ENCODE measurements at places on chromosomes 2 and 18.

GRCh38 chr2:143582046-143582747 is 453.0 kb downstream of the ARHGAP15 start:
- peak; percentile 25 for DNase-seq

DNA sequence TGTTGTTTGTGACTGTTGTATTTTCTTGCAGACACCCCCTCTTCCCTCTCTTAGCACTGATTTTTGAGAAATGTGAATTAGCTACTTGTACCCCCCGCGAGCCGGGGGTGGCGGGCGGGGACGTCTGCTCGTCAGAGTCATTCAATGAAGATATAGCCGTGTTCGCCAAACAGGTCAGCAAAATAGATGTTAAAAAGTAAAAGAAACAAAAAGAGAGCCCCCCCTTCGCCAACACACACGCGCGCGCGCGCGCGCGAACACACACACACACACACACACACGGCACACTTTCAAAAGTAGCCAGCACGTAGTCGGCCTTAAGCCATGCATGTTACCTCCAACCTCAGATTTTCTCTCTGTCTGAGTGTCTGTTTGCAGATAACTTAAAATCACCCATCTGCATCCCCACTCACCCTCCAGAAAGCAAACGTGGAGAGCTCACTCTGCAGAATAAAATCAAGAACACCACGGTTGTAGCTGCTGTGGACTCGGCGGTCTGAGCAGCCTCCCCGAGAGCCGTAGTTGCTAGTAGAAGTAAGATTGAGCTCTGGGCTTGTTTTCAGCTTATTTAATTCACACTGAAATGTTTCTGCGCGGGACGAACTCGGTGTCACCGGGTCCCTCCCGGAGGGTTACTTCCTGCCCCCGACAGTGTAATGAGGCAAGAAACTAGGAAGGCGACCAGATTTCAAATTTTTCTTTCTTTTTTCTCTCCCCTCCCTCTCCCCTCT is 5.1 kb downstream of the MEIS1 start:
- DNase-seq = no peak

DNA sequence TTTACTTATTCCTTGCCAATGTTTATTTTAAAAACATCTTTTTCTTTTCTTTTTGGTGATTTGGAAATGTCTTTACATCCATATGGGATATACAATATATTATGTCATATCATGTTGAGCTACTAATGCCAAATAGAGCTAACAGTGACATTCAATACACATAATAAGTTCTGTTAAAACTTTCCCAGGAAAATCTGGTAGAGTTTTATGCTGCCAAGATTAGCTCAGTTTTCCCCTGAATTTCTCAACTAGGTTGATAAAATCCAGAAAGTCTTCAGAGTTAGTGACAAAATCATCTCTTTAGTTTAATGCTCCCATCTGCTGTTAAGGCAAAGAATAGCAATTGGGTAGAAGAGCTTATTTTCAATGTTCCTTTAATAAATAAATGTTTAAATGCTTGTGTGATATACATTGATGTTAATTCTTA is 9.9 kb downstream of the COL3A1 start:
- DNase-seq = peak; percentile 62

GRCh38 chr18:13422541-13423147 is 204.1 kb downstream of the LDLRAD4 start:
- no peak for DNase-seq

DNA sequence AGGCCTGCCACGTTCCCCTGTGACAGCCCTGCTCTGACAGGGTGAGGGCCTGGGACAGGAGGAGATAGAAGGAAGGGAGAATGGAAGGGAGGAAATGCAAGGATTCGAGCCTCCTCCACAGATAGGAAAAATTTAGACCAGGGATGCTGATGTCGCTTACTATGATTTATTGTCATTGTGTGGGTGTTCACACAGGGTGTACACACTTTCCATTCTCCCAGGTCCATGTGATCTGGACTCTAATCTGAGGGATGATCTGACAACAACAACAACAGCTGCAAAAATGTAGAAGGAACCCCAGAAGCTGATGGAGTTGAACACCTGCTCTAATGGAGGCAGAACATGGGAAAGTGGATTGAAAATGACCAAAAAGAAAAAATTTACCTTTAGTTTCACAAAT is 231.7 kb upstream of the TNP1 start:
- DNase-seq = no peak

DNA sequence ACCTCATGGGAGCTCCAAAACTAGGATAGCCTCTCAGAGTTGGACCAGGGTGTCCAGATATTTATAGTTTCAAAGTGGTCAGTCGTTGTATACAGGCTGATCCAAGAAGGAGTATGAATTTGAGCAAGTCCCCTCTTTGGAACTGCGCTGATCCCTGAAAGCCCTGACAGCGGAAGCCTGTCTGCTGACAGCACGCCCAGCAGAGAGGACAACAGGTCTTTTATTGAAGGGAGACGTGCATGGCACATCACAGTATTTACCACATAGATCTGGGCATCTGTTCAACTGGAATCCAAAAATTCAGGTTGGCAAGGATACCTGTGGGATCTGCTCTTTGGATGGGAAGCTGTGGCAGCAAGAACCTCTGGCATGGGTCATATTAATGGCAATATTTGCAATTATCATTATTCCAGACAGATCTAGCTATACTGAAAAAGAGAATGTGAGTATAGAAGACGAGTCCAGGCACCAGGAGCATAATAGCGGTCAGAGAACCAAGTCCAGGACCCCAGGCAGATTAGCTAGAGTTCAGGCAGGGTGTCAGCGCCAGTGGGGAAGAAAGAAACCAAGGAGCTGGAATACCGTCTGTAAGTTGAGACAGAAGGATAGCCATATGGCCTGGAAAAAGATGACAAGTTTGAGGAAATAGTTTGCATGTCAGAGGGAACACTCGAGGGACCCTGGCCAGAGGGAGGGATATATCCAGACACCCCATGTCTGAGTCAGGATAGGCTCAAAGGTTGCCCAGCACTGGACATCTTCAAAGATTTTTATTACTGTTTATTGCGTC is 260.4 kb upstream of the FANCL start:
- DNase-seq = no peak

DNA sequence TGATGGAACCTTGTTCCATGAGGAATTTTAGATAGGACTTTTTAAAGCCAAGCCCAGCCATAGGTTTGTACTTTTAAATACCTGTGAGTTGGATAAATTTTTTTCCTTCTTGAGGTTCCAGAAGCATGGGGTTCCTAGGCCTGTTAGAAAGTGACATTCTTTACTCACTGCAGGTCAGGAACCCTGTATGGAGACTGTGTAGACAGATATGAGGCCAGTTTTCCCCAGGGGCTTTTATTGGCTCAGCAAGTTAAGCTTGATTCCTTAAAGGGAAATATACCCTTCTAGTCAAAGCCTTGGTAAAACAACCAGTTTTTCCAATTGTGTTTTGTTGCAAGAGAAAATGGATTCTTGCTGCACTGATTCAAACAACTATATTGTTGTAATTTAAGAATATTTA is 38.4 kb upstream of the GMCL1 start:
- no peak for DNase-seq

DNA sequence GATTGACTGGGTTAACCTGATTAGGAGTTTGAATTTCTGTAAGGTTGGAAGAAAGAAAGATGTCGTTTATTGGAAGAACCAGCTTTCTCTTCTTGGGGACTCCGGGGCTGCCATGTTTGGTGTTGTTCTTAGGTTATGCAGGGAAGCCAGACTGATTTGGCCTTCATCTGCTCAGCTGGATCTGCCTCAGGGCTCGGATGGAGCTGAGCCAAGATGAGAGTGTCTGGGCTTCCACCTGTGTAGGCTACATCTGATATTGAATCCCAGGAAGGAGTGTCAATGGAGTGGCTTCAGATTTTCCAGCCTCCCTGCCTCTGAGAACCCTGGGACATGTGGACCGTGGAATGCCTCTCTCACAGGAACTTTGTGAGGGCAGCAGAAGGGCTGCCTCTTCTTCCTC is 126.1 kb downstream of the WDSUB1 start:
- no peak for DNase-seq

DNA sequence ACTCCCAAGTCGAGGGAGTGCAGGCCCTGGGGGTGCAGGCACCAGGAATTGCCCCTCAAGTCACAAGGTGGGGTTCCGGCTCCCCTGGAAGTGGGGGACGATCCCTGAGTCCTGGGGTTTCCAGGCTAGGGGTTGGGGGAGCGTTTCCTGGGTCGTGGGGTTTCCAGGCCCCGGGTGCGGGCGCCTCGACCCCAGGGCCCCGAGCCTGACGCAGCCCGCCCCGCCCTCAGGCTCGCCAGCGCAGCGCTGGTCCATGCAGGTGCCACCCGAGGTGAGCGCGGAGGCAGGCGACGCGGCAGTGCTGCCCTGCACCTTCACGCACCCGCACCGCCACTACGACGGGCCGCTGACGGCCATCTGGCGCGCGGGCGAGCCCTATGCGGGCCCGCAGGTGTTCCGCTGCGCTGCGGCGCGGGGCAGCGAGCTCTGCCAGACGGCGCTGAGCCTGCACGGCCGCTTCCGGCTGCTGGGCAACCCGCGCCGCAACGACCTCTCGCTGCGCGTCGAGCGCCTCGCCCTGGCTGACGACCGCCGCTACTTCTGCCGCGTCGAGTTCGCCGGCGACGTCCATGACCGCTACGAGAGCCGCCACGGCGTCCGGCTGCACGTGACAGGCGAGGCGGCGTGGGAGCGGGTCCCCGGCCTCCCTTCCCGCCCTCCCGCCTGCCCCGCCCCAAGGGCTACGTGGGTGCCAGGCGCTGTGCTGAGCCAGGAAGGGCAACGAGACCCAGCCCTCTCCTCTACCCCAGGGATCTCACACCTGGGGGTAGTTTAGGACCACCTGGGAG is 12.0 kb downstream of the SIGLEC15 start:
- peak; percentile 65 for DNase-seq

DNA sequence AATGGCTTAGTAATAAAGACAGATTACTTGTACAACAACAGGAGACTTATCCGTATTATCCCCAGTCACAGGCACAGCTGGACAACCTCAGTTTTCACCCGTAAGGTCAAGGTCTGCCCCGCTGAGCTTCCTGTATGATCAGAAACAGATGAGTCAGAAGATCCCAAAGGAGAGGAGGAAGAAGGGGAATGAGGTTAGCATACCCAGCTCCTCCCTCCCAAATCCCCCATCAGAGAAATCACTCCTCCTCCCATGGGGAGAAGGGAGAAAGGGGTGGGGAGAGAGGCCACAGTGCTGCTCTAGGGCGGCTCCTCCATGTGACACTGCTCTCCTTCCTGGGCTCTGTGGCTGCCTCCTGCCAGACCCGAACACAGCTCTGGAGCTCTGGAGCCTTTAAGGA is 53.8 kb upstream of the SPTBN1 start:
- DNase-seq = peak; percentile 26

GRCh38 chr18:43735570-43735969 is 458.3 kb upstream of the SYT4 start:
- DNase-seq = no peak

DNA sequence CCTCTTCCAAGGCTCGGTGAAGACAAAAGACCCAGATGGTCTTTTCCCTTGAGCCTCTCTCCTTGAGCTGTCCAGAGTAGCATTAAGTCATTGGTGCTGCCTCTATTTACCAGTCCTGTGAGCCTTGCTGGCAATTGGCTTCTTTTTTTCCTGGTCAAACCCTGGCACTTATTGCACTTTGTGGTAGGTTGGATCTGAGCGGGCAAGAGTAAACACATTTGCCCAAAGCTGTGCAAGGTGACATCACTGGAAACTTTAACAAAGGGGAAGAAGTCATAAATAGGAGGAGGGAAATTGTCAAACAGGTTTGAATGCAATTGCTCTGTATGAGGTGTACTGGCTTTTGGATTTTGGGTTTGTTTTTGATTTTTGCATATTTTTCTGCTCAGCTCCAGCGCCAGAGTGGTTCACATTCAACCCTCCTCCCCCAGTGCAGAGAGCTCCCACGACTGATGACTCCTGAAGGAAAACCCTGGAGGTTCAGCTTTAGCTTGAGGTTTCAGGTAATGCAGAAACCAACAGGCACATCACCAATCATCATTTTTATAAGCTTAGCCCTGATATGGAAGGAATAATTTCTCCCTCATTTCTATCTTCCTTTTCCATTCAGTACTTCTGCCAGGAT is 8.3 kb downstream of the KCNE4 start:
- DNase-seq = no peak

- no peak for DNase-seq
These were observed 98.0 kb downstream of the GBX2 start for GRCh38 chr2:236070236-236070635.

DNA sequence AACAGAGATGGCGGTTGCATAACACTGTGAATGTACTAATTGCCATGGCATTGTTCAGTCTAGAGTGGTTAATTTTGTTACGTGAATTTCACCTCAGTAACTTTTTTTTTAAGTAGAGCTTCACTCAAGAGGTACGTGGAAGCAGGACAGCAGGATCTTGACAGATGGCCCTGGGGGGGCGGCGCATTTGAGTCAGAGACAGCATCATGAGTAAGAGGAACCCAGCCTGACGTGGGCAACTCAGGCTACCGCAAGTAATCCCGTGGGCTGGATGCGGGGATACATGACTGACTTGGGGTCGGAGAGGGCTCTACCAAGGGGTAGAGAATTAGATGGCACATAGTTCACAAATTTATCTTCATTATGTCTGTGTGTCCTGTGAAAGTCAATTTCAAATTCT is 38.1 kb upstream of the DAPL1 start:
- DNase-seq = no peak

DNA sequence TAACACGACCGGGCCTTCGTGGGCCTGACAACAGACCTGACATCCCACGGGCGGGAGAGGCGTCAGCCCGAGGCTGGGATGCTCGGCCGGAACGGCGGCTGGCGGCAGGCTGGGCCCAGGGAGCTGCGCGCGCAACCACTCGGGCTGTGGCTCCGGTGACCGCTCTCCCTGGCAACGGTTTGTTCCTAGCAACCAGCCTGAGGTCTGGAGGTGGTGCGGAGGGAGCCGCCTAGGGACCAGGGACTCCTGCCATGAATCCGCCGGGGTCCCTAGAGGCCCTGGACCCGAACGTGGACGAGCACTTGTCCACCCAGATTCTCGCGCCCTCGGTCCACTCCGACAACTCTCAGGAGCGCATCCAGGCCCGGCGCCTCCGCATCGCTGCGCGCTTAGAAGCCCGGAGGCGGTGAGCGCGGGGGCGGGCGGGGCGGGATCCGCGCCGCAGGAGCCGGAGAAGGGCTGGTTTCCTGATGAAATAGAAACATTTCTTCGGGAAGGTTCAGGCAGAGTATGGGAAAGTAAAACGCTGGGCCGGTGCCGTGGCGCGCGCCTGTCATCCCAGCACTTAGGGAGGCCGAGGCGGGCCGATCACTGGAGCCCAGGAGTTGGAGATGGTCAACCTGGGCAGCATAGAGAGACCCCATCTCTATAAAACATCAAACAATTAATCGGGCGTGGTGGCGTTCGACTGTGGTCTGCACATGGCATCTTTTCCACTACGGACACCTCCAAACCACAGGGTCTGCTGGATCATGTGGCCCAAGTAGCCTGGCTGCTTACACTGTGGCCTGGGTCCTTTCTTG is at the start of gene DRC1:
Gene DRC1 (plus strand): TSS at position 182 of the 803 bp plus-strand sequence. CDS start 70 bp downstream, at position 252.
- DNase-seq = peak; percentile 78

DNA sequence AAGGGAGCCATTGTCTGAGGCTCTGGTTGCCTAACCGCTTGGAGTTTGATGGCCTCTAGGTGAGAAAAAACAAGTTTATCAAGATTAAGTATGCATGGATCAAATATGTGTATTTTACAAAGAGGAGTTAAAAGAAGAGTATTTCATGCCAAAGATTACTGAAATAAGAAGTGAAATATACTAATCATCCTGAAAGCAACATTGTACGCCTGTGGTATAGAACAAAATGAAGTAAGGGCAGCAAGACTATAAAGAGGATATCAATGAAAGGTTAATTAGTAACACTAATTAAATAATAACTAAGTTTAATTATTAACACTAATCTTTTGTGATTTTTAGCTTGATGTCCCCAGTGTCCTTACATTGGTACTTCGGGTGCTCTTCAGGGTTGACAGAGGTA is 276.7 kb downstream of the CALCRL start:
- DNase-seq = no peak

GRCh38 chr2:127404466-127405254 is 13.6 kb upstream of the PROC start:
- DNase-seq = no peak

GRCh38 chr2:17851731-17852585 is 26.5 kb upstream of the KCNS3 start:
- peak; percentile 67 for DNase-seq

Measured in iris pigment epithelial cell (primary cell).